Breast epithelium (tissue), 4 donors: ENCODE measurements at places on chromosomes 12 and 14.

GRCh38 chr12:41981758-41982157, 162.9 kb downstream of the GXYLT1 start:
- DNase-seq = no peak
- no peaks in the 10 kb centered on the region for H3K27me3 ChIP-seq
- no peaks in the 10 kb centered on the region for H3K36me3 ChIP-seq
- H3K4me3 ChIP-seq = no peak overlapping the region

- H3K27me3 ChIP-seq = no peaks in the 10 kb centered on the region
- no peak overlapping the region for H3K27ac ChIP-seq
- no peak for DNase-seq
- H3K36me3 ChIP-seq = no peaks in the 10 kb centered on the region
These were observed 71.7 kb downstream of the TRAF3 start for GRCh38 chr14:102848830-102849525.

DNA sequence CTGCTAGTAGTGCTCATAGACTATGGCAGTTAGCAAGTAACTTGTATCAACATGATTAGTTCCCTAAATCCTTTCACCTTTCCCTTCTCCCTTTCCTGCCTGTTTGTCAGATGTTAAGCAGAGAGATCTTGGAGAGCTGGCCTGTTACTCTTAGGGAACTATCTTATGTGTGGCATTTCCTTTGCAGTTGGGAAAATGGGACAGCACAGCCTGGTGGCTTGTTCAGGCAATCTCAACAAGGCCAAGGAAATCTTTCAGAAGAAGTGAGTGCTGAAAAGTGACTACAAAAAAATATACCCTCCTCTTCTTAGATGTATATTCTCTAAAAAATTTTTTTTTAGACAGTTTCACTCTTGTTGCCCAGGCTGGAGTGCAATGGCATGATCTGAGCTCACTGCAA, 7.4 kb downstream of the PARP2 start:
- no peak overlapping the region for H3K27ac ChIP-seq
- no peaks in the 10 kb centered on the region for H3K36me3 ChIP-seq
- no peaks in the 10 kb centered on the region for H3K4me1 ChIP-seq
- no peak overlapping the region for H3K4me3 ChIP-seq

GRCh38 chr12:85076688-85077430, 40.7 kb downstream of the LRRIQ1 start:
- no peaks in the 10 kb centered on the region for H3K4me1 ChIP-seq
- no peak overlapping the region for H3K27ac ChIP-seq
- H3K4me3 ChIP-seq = no peak overlapping the region
- DNase-seq = no peak
- no peaks in the 10 kb centered on the region for H3K27me3 ChIP-seq

- DNase-seq = no peak
- H3K27ac ChIP-seq = no peak overlapping the region
- H3K4me3 ChIP-seq = no peak overlapping the region
- no peaks in the 10 kb centered on the region for H3K27me3 ChIP-seq
- H3K36me3 ChIP-seq = peaks cover 10% of the 10 kb centered on the region
These were observed 17.4 kb downstream of the NPC2 start for GRCh38 chr14:74475678-74476077.

- H3K4me3 ChIP-seq = no peak overlapping the region
- H3K27ac ChIP-seq = no peak overlapping the region
- H3K4me1 ChIP-seq = no peaks in the 10 kb centered on the region
- H3K36me3 ChIP-seq = no peaks in the 10 kb centered on the region
- no peaks in the 10 kb centered on the region for H3K27me3 ChIP-seq
- DNase-seq = no peak
These were observed 51.0 kb downstream of the PAH start for GRCh38 chr12:102865821-102866615.

GRCh38 chr14:87626266-87626665, 366.7 kb downstream of the GALC start:
- no peak overlapping the region for H3K27ac ChIP-seq
- no peak for DNase-seq
- no peak overlapping the region for H3K4me3 ChIP-seq
- H3K27me3 ChIP-seq = no peaks in the 10 kb centered on the region
- peaks cover 5% of the 10 kb centered on the region for H3K4me1 ChIP-seq

DNA sequence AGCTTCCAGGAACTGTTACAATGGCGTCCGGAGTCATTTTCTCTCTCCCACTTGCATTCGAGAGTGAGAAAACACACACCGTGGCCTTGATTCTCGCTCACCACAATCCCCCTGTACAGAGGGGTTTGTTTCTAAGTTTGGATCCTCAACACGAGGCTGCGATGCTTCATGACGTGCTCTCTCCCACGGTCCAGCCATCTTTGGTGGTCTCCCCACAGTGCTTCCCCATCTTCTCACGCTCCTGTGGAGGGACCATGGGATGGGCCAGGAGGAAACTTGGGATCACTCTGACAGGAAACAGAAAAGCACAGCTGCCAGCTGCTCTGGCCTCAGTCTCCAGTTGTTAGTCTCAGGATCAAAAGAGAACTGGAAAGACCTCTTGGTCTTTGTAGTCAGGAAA, 28.1 kb downstream of the OR10P1 start:
- H3K4me3 ChIP-seq = no peak overlapping the region
- H3K4me1 ChIP-seq = no peaks in the 10 kb centered on the region
- no peak for DNase-seq
- H3K27me3 ChIP-seq = no peaks in the 10 kb centered on the region

DNA sequence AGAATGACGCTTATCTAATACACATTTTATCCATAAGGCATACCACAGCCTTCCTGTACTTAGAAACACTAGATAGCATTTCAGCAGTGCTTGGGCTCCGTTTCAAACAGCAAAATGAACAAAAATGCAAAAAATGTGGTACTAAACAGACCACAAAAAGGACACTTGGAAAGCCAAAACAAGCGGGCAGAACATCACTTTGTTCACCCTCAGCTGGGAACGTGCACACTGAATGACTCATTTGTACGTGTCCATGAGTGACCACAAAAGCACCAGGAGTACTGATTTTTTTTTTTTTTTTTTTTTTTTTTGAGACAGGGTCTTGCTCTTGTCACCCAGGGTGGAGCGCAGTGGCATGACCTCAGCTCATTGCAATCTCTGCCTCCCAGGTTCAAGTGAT, 8.9 kb upstream of the FOXN3 start:
- no peaks in the 10 kb centered on the region for H3K27me3 ChIP-seq
- DNase-seq = no peak
- peaks cover 10% of the 10 kb centered on the region for H3K4me1 ChIP-seq
- H3K4me3 ChIP-seq = no peak overlapping the region

DNA sequence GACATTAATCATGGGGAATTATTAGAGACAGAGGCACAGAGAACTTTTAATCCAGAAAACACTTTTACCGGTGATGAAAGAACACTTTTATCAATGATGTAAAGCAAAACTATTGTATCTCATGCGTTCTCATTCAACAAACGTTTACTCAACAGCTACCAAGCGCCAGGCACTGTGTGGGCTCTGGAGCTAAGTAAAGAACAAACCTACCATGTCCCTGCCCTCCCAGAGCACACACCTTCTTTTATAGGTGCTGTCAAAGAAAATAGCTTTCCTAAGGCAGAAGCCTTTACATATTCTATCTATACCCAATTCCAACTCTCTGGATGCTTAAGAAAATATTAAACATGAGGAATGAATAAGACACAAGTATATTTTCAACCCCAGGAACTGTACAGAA, 91.1 kb downstream of the FOXN3 start:
- no peak for DNase-seq
- no peaks in the 10 kb centered on the region for H3K4me1 ChIP-seq
- H3K4me3 ChIP-seq = no peak overlapping the region
- H3K27me3 ChIP-seq = no peaks in the 10 kb centered on the region
- no peak overlapping the region for H3K27ac ChIP-seq
- no peaks in the 10 kb centered on the region for H3K36me3 ChIP-seq

GRCh38 chr12:30952015-30952414, 25.5 kb downstream of the TSPAN11 start:
- H3K36me3 ChIP-seq = no peaks in the 10 kb centered on the region
- no peak for DNase-seq
- no peaks in the 10 kb centered on the region for H3K27me3 ChIP-seq

DNA sequence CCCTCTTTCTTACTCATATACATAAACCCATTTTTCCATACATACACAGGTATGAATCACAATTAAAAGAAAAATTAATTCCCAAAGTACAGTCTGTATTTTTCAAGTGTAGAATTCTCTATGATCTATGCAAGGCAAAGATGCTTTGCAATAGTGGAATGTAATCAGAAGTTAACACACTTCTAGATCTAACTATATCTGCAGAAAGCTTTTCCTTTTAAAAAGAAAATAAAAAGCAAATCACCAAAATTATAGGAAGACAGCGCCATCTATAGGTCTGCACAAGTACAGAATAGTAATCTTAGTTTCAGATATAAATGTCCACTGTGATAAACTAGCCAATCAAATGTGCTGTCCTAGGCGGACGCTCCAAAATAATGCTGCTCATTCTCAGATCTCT, 22.0 kb downstream of the SLC25A21 start:
- H3K27me3 ChIP-seq = no peaks in the 10 kb centered on the region
- H3K4me3 ChIP-seq = no peak overlapping the region
- H3K4me1 ChIP-seq = no peaks in the 10 kb centered on the region
- no peak overlapping the region for H3K27ac ChIP-seq
- H3K36me3 ChIP-seq = no peaks in the 10 kb centered on the region

GRCh38 chr14:104774453-104775072, 21.0 kb downstream of the AKT1 start:
- H3K27ac ChIP-seq = peak overlapping the region; percentile 50
- H3K4me3 ChIP-seq = no peak overlapping the region
- DNase-seq = no peak
- H3K36me3 ChIP-seq = no peaks in the 10 kb centered on the region

GRCh38 chr12:122063694-122064024, 14.9 kb upstream of the MLXIP start:
- no peak overlapping the region for H3K4me3 ChIP-seq
- H3K36me3 ChIP-seq = no peaks in the 10 kb centered on the region
- no peak for DNase-seq
- H3K27ac ChIP-seq = peak overlapping the region; percentile 84
- no peaks in the 10 kb centered on the region for H3K27me3 ChIP-seq
- peaks cover 10% of the 10 kb centered on the region for H3K4me1 ChIP-seq

DNA sequence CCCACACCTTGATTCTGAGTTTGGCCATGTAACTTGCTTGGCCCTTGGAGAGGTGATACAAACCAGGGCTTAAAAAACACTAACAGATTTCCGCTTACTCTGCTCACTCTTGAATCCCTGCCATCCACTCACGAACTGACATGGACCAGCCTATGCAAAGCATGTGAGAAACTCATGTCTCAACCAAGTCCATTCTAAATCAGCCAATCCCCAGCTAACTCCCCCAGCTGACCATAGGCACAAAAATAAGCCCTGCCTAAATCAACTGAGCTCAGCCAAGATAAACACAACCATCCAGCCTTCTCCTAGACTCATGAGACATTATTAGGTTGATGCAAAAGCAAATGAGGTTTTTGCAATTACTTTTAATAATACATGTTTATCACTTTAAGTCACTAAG, 353.9 kb upstream of the TBX3 start:
- no peak overlapping the region for H3K27ac ChIP-seq
- no peaks in the 10 kb centered on the region for H3K36me3 ChIP-seq
- H3K4me3 ChIP-seq = no peak overlapping the region
- DNase-seq = no peak
- no peaks in the 10 kb centered on the region for H3K4me1 ChIP-seq

DNA sequence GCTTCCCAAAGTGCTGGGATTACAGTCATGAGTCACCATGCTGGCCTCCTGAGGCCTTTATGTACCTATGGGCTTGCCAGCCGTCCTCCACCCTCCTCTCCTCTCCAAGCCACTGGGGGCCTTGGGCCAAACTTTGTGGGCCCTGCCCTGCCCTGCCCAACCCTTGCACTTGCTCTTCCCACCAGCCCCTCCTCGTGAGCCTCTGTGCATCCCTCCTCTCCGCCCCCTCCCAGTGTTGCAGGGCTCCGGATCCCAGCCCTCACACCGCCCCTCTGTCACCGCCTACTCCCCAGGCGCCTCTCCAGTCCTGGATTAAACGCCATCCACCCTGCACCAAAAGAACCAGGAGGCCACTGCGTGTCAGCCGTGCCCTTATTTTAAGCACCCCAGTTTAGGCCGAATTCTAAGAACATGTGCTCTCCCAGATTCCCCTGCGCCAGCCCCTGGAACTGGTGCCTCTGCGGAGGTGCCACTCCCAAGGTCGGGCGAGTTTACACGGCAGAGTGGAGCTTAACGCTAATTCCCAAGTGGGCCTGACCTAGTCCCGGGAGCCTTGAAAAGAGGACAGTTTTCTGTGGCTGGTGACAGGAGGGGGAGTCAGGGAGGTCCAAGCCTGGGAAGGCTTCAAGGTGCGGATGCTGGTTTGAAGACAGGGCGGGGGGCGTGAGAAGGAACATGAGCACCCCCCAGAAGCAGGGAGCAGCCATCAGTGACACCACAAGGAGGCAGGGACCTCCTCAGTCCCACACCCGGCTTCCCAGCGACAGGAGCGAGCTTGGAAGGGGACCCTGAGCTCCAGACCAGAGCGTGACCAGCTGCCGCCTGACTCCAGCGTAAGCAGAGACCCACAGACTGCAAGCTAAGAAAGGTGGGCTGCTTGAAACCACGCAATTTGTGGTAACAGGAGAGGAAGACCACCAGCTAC, 21.2 kb upstream of the CDCA4 start:
- H3K27ac ChIP-seq = no peak overlapping the region
- H3K4me3 ChIP-seq = no peak overlapping the region
- H3K36me3 ChIP-seq = no peaks in the 10 kb centered on the region
- H3K27me3 ChIP-seq = no peaks in the 10 kb centered on the region
- DNase-seq = no peak

DNA sequence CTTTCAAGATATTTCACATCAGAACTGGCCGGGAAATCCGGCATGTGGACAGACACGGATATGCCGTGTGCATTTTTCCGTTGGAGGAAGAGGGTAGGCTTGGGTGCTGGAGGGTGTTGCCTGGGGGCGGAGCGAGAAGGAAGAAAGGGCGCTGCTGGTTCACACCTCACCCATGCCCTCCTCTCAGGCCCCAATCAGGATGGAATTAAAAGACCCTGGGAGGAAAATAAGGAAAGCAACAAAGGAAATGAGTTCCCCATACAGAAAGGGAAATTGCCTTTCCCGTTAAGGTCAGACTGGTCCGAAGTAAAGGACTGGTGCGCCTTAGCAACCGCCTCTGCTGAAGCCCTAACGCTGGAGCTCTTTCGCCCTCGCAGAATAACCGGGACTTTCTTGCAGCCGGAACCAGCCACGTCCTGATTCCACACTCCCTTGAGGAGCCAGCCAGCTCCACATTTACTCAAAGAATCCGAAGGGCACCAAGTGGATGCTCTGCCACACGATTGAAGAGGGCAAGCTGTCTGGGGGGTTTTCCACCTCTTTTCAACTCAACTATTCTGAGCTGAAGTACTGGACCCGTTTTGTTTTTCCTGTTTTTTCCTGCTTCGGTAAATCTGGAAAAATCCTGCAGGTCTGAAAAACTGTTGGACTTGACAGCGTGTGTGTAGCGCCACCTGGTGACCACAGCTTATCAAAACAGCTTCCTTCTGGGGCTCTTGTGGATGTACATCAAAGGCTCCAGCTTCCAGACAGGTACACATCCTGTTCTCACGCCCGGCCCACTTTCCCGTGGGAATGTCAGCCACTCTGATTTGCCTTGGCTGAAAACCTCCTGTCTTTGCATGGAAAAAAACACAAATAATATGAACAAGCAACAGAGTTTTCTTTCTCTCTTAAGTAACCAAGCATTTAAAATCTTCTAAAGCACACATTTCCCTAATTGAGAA, 37.6 kb upstream of the BCL2L14 start:
- H3K4me1 ChIP-seq = peaks cover 4% of the 10 kb centered on the region
- no peaks in the 10 kb centered on the region for H3K27me3 ChIP-seq
- DNase-seq = peak; percentile 74
- H3K4me3 ChIP-seq = peak overlapping the region; percentile 38
- no peaks in the 10 kb centered on the region for H3K36me3 ChIP-seq
- H3K27ac ChIP-seq = peak overlapping the region; percentile 71
